Neural crest cell (in vitro differentiated cells): ENCODE measurements at places on chromosomes 3 and 15.

DNA sequence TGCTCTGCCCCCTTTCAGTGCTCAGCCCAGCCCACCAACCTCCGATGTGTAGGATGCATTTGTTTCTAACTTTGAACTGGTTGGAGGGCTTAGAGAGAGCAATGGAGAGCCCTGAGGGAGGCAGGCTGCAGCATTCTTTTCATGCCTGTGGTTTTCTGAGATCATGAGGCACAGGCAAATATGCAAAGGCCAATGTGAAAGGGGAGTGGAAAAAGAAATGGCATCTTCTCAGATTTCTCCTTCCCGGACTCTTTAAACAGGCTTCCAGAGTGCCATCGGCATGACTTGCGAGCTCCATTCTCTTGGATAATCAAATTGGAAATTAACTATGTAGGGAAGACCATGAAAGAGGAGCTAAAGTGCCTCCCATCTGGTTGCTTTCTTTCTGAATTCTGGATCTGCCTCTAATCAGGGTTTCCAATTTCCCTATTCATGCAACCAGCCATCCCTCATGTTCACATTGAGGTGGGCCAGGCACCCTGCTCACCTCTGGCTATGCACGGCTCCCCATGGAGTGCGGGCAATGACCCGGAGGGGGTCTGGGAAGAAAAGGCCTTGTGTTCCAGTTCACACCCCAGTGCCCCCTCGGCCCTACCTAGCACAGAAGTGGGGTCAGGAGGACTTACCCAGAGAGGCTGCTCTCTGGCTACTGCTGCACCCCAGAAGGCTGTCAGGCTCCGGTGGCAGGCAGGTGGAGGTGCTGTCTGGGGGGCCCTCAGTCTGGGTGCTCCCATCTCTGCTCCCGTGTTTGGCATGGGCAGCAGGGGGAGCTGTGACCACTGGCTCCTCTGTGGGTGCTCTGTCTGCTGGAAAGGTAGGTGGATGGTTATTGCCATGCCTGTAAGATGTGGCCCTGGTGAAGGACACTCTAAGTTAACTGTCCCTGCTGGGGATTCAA is 16.1 kb downstream of the AMOTL2 start:
- DNase-seq = no peak

DNA sequence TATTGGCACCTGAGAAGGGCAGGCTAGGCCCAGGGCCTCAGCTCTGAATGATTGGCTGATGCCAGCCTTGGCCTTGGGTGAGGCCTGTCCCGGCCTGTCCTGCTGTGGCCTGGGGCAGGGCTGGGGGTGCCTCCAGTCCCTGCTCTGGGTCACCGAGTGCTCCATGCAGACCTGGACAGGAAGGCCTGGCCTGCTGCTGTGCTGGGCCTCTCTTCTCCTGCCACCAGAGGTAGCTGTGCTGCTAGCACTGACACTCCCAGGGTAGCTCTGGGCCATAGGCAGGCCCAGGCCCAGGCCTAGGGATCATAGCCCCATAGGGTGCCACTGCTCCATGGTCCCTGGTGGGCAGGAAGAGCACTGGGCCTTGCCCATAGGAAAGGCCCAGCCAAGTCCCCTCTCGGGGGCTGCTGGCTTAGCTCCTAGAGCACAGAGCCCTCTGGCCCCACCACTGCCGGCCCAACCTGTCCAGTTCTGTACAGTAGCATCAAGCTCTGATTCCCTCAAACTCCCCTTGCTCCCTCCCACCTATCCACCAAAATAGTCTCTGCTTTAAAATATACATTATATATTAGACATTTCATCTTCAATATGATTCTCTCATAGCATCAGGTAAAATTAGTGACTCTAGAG is 18.2 kb downstream of the ABTB1 start:
- no peak for DNase-seq

- DNase-seq = no peak
Observed at GRCh38 chr15:74799255-74799855, 13.3 kb upstream of the LMAN1L start.

GRCh38 chr3:152779653-152780052 is 55.3 kb upstream of the P2RY1 start:
- DNase-seq = no peak

DNA sequence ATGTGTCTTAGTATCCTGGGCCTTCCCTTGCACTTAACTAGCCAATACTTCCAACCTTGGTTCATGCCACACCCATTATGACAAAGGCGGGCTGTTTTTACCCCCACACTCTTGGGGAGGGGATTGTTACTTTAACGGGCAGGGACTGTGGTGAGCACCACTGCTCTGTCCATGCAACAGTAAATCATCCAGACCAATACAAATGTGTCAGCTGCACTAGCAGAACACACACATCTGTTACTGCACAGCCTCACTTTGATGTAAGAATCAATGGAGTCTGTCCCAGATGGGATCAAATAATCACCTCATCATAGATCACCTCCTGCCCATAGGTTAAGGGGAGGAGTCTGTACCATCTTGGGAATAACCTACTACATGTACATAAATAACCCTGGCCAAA is 58.1 kb downstream of the NPAP1 start:
- DNase-seq = no peak

GRCh38 chr3:46593274-46593862 is 19.0 kb upstream of the FAM240A start:
- DNase-seq = no peak

GRCh38 chr15:100715571-100716455 is 113.4 kb downstream of the ASB7 start:
- no peak for DNase-seq

GRCh38 chr15:24633082-24633481 is 42.5 kb upstream of the NPAP1 start:
- no peak for DNase-seq

DNA sequence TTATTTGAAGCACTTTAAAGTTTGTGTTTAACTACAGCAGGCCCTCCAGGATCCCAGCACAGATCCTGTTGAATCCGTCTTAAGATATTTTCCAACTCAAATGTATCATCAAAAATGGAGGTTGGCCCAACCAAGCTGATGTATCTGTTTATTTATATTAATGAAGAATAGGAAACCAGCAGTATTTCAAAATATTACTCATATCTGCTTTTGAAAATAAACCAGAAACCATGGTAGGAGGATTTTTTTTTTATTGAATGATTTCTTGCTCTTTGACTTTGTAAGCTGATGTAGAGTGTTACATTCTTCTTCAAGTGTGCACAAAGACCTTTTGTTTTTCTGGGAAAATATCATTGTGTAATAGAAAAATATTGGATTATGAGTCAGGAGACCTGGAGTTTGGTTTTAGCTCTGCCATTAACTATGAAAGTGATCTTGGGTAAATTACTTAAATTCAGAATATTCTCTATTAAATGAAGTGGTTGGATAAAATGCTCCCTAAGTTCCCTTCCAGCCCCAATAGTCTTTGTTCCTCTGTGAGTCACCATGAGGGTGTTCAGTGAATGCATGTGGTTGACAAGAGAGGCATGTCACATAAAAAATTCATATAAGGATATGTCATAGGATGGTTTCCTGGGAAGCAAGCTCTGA is 221.3 kb upstream of the GAP43 start:
- DNase-seq = no peak

- no peak for DNase-seq
Observed at GRCh38 chr3:189143321-189143720, 28.4 kb upstream of the TPRG1 start.

- no peak for DNase-seq
Observed at GRCh38 chr3:30657914-30658313, 51.5 kb downstream of the TGFBR2 start.

DNA sequence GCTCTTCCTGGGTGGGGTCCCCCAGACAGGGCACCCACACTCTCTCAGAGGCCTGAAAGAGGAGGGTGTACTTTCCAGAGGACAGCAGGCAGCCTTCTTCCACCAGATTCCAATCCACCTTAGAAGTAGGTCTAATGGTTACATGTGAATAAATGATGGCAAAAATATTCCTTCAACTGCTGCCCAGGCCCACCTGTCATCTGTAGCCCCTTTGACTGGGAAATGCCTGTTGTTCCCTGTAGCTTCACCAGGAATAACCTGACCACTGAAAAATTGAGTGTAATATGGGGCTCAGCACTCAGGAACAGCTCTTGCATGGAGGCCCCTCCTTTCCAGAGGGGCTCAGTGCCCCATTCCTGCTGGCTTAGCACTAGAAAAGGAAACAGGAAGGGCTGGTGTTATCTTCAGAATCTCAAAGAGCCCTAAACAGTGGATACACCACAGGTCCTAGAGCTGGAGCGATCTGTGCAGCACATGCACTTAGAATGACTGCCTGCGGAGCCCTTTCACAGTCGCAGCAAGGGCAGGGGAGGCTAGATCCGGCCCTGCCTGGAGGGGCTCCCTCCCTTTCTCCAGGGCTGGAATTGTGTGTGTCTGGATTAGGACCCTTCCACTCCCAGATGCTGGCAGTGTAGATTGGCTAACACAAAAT is 32.1 kb downstream of the SLC22A14 start:
- DNase-seq = no peak

DNA sequence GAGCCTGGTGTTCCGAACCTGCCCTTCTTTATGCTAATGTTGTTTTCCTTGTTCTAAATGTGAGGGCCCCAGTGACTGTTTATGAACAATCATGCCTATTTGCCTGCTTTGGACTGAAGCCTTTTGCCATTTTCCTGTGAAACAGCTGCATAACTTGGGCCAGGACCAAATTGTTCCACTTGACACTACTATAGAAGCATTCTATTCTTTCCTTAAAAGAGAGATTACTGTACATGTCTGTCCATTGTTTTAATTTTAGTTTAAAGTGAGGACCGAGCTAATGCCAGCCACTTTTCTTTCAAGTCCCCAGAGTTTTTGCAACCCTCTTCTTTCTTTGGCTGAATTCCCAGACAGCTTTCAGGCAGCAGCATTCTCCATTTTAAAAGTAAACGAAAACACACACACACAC is 980.3 kb downstream of the CADM2 start:
- no peak for DNase-seq

- DNase-seq = no peak
Observed at GRCh38 chr3:58084788-58085543, 76.7 kb downstream of the FLNB start.

DNA sequence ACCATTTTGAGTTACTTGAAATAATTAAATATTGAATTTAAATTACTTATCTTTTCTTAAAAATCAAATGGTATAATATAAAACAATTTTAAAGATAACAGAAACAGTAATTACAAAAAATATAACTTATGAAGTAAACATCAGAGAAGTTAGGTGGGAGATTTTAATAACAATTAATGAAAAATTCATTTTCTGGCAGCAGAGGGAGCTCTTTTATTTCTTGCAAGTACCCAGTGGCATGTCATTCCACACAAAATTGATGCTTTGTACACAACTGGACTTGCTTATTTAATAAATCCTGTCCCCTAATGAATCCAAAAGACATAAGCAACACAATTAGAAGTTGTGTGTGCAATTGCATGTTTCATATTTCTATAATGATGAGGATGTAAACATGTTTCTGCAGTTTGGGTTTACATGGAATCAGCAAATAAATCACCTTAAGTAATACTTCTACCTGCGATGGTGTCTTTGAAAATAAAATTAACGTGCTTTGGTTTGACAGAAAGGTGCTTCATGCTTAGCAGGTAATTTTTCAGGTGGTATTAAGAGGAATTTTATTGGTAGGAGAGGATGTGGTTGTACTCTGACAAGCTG is 861.3 kb downstream of the ZPLD1 start:
- DNase-seq = no peak

DNA sequence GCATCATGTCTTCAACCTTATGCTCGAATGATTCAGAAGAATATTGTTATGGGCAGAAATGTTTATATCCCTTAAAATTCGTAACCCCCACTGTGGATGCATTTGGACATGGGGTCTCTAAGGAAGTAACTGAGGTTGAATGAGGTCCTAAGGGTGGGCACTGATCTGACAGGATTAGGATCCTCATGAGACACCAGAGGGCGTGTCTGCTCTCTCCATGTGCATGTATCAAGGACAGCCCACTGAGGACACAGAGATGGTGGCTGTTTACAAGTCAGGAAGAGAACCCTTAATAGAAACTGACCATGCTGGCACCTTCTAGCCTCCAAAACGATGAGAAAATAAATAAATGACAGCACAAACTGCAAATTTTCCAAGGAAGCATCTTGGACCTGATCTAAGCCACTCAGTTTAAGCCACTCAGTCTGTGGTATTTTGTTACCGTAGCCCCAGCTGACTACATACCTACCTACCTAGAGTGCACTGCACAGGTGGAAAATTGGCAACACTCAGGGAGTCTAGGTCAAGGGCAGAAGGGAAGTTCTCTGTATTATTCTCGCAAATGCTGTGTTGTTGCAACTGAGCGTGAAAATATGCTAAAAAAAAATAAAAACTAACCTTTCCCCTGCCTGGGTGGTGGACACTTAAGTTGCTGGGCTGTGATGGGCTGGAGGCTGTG is 126.6 kb downstream of the TJP1 start:
- DNase-seq = no peak

DNA sequence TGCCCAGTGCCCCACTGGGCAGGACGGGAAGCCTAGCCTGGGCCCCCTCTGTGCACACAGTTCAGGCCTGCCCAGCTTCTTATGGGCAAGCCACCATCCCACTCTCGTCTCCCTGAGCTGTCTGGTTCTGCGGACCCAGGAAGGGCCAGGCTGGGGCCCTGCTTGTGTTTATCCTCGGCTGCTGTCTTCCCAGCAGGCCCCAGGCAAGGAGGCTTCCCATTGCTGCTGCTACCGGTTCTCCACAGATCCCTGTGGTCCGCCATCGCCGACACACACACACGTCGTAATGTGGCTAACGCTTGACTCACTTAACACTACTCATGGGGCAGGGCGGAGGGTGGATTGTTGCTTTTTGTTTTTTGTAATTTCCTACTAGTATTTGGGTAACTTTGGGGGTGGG is 52.4 kb upstream of the SLC6A1 start:
- DNase-seq = no peak

DNA sequence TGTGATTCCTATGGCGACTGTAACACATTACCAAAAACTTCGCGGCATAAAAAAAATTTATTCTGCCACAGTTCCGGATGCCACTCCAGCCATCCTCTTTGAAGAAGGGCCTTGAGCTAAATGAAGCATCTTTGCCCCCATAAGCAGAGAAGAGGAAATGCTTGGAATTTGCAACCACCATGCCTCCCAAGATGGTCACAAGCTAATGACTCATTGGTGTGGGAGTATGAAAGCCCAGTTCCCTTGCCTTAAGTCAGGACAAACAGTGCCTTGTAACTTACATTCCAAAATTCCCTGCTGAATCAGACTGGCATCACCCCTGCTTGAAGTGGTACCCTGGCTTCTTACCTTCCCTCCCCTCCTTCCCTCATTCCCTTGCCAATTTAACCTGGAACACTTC is 1077.4 kb downstream of the EPHA3 start:
- no peak for DNase-seq
